Right kidney (tissue), 9 donors: ENCODE measurements at places on chromosomes 12 and 14.

DNA sequence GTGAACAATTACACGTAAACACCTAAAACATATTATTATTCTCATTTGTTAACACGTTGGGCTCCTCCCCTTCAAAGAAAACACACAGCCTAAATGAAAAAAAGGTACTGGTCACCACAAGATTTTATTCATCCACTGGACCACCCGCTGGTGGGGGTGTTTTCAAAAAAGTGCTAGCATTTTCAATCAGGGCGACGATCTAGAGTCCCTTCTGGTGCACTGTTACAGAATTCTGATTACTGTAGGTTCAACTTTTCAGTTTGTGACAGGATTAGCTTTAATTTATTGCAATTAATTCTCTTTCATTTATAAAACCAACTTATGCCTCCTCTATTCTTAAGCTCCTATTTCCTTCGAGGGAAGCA is 443 bp downstream of the MAGOHB start:
- DNase-seq: no peak

GRCh38 chr12:29582146-29582545 is 84.7 kb upstream of the OVCH1 start:
- no peak for DNase-seq

- no peak for DNase-seq
These were observed 5.5 kb downstream of the TNFAIP2 start for GRCh38 chr14:103128631-103129300.

DNA sequence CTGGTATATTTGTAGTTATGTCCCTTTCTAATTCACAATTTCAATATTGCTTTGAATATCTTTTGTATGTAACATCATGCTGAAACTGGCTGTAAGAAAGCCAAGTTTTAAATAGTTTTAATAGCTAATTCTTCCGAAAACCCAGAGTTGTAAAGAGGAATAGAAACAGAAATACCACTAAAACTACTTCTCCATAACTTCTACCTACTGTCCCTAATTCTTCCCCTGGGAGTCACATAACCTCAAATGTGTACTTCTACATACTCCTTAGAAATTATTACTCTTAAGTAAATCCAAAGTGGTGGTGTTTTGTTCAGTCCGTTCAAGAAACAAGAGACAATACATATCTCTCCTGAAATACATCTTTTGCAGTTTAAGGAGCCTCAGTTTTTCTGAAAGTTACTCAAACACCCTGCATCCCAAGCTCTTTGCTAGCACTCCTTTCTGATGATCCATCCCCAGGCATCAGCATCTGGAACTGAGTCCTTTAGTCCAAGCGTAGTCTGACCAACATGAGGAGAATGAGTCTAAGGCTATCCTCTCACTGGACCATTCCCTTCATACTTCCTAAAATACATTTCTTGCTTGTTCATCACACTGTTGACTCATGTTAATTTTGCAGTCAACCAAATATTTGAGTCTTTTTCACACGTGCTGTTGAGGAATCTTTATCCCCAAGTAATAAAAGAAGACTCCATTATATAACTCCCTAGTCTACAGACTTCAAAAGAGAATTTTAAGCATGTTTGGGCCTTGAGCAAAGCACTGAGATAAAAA is 214.3 kb upstream of the NUDT4 start:
- no peak for DNase-seq

- no peak for DNase-seq
These were observed 35.5 kb downstream of the BTG1 start for GRCh38 chr12:92110083-92110640.
